ENCODE measurements at places on chromosomes 6 and 20.

DNA sequence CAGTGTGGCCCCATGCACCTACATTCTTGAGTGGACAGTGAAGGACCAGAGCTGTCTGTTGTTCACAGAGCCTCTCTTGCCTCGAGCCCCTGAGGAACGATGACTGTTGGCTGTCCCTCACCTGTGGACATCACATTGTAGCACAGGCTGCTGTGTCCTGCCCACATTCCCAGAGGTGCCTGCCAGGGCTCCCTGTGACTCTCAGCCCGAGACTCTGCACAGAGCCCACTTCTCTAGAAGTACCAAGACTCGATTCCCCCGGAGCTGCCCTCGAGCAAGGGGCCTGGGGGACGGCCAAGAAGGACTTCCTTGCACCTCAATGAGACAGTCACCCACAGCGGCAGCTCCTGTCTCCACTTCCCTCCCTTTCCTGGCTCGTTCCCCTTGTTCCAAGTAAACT lies 28.6 kb upstream of the DLGAP4 start:
- H3K4me3 ChIP-seq, result no peak overlapping the region
- no peak overlapping the region for H3K27ac ChIP-seq
- no peak for DNase-seq
- peaks cover 13% of the 10 kb centered on the region for H3K4me1 ChIP-seq
- no peaks in the 10 kb centered on the region for H3K36me3 ChIP-seq

GRCh38 chr6:163897669-163898068 lies 483.2 kb downstream of the QKI start:
- no peaks in the 10 kb centered on the region for H3K27me3 ChIP-seq
- no peak for DNase-seq
- no peak overlapping the region for H3K27ac ChIP-seq
- peaks cover 22% of the 10 kb centered on the region for H3K4me1 ChIP-seq

DNA sequence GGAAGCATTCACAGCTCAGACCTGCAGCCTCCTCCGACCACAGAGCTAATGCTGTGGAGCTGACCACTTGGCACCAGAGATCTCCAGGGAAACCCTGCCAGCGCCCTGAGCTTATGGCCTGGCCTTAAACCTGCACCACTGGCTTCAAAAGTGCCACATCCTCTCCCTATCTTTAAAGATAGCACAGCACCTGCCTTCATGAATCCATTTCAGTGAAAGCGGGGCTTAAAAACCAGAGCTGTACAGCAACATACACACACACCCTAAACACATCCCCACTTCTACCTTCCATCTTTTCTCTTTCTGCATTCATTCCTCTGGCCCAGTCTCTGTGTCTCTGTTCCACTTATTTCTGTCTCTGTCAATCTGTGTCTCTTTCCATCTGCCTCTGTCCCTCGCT lies 59.8 kb upstream of the CCDC167 start:
- peaks cover 10% of the 10 kb centered on the region for H3K27me3 ChIP-seq
- no peak overlapping the region for H3K4me3 ChIP-seq
- H3K4me1 ChIP-seq, result peaks cover 69% of the 10 kb centered on the region
- H3K27ac ChIP-seq, result no peak overlapping the region
- DNase-seq, result no peak

DNA sequence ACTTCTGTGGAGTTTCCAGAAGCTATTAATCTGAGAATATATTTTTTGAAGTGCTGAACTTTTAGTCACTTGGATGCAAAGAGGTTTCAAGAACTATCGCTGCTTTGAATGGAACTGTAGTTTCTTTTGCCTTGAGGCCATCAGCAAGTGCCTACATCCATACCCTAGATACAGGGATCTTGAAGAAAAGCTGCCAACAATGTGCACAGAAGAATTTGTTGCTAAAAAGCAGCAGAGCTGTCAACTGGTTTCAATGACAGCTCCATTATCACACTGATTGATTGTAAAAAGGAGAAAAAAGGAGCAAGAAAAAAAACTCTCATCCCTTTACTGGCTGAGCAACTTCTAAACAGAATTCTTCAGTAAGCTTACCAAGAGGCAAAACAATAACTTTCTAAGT lies 251.0 kb upstream of the NRSN1 start:
- H3K27me3 ChIP-seq, result no peaks in the 10 kb centered on the region
- no peak for DNase-seq
- peaks cover 26% of the 10 kb centered on the region for H3K4me1 ChIP-seq
- peak overlapping the region; percentile 1 for H3K4me3 ChIP-seq
- H3K27ac ChIP-seq, result no peak overlapping the region

DNA sequence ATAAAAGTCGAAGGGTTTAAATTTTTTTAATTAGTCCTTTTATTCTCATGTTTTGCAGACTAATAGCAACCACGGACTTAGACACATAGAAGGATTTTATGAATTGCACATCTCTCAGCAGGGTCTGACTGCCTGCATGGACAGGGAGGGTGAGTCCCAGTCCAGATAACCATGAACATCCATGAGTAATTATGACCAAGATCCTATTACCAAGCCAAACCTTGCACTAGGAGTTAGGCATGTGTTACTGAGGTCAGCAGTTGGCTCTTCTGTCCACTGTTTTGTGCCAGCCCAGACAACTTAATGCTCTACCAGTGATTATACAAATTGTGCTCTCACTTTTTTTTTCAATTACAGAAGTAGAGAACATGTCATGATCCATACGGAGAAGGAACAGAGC lies 211.2 kb downstream of the MAFB start:
- no peak for DNase-seq
- no peaks in the 10 kb centered on the region for H3K36me3 ChIP-seq
- H3K4me1 ChIP-seq, result no peaks in the 10 kb centered on the region
- H3K4me3 ChIP-seq, result no peak overlapping the region
- no peaks in the 10 kb centered on the region for H3K27me3 ChIP-seq
- H3K27ac ChIP-seq, result no peak overlapping the region

DNA sequence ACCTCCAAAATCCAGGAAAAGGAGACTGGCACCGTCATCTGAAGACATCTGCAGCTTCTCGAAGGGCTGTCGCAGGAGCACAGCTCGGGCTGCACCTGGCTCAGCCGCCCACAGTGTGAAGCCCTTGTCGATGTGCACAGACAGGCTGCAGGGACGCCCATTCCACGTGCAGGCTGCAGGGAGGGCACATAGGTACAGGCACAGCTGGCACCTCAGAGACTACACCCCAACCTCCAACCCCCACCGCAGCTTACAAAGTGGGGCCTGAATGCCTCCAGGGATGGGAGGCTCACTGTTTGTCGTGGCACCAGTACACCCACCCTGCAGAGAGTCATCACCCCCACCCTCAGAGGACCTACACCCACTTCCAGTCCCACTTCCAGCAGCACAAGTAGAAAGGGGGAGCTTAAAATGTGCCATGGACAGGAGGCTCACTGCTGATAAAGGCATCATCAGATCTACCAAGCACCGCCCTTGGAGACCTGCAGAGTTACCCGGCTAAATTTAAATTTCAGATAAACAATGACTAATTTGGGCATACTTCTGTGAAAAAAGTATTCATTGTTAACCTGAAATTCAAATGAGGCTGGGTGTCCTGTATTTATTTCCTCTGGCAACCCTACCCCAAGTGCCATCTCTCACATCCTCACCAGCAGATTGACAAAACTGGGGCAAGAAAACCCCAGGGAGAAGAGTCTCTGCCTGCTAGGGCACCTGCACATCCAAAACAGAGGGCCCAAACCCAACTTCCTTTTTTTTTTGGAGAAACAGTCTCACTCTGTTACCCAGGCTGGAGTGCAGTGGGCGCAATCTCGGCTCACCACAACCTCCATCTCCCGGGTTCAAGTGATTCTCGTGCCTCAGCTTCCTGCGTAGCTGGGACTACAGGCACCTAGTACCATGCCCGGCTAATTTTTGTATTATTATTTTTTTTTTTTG lies 7.7 kb upstream of the CDK5RAP1 start:
- DNase-seq, result no peak
- H3K27me3 ChIP-seq, result no peaks in the 10 kb centered on the region
- H3K4me3 ChIP-seq, result no peak overlapping the region
- H3K4me1 ChIP-seq, result peaks cover 9% of the 10 kb centered on the region
- peaks cover 9% of the 10 kb centered on the region for H3K36me3 ChIP-seq

DNA sequence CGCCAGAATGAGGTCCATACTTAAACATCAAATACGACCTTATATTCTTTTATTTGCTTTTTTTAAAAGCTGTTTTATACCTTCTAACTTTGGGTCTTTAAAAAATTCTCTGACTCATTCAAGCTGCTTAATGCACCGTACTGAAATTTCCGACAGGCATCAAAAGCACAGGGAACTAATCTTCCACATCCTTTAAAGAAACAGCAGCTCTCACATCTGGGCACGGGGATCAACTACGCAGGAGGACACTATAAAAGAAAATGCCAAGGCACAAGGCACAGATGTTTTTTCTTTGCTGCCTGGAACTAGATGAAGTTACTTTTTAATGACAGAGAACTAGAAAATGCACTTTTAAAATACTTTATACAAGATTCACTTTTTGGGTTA lies 112.4 kb upstream of the ARG1 start:
- no peak overlapping the region for H3K27ac ChIP-seq
- H3K4me1 ChIP-seq, result peaks cover 12% of the 10 kb centered on the region
- H3K27me3 ChIP-seq, result no peaks in the 10 kb centered on the region
- no peaks in the 10 kb centered on the region for H3K36me3 ChIP-seq

GRCh38 chr6:37182736-37183590 lies 13.0 kb downstream of the PIM1 start:
- no peaks in the 10 kb centered on the region for H3K4me1 ChIP-seq
- H3K27ac ChIP-seq, result peak overlapping the region; percentile 92
- no peaks in the 10 kb centered on the region for H3K27me3 ChIP-seq
- H3K36me3 ChIP-seq, result no peaks in the 10 kb centered on the region

DNA sequence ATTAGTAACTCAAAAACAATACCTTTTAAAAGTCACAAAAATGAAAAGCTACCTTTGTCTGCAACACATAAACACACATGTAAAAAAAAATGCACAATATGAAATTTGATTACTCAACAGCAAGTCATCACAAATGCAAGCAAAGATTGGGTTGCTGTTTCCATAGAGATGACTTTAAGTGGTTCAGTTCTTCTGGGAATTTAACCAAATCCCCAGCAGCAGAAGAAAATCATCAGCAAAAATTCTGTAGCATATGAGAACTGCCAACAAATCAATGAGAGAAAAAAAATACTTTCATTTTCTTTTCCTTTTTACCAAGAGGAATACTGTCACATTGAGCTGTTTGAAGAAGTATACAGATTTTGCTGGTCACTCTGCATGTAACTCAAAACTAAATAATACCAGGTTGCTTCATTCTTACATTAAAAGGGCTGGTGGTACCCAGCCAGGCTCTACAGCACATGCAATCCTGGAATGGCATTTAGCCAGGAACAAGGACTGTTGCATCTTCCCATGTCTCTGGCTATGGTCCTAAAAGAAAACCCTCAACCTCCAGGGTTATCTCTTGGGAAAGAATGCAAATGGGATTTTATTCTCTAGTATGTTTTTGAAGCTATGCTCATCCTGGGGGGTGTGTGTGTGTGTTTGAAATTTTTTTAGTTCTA lies 158.3 kb downstream of the OPRM1 start:
- H3K4me3 ChIP-seq, result no peak overlapping the region
- no peak for DNase-seq
- H3K4me1 ChIP-seq, result no peaks in the 10 kb centered on the region
- H3K36me3 ChIP-seq, result no peaks in the 10 kb centered on the region
- H3K27ac ChIP-seq, result no peak overlapping the region

DNA sequence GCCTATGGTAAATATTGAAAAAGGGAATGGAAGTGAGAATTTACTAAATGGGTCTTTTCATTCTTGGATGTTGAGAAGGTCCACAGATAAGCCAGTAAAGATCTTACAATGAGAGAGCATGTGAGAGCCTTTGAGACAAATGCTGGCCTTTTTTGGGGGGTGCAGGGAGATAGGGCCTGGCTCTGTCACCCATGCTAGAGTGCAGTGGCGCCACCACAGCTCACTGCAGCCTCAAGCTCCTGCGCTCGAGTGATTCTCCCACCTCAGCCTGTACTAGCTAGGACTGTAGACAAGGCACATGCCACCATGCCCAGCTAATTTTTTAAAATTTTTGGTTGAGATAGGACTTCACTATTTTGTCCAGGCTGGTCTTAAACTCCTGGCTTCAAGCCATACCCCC lies 63.2 kb upstream of the TMEM181 start:
- no peaks in the 10 kb centered on the region for H3K4me1 ChIP-seq
- no peak overlapping the region for H3K4me3 ChIP-seq

DNA sequence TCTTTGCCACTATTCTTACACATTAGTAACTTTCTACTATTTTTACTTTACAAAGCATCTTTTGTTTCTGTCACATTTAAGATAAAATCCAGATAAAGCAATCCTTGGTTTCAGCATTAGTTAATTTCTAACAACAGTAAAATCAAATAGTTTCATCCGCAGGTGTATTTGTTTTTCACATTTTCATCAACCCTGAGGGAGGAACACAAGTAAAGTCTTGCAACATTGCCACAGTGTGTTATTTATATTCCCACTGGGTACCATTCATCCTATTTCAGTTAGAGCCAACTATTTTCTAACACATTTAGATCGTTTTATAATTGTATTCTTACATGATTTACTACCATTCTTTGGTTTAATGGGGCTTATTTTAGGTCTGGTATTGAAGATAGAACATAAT lies 908.7 kb upstream of the CITED2 start:
- H3K4me3 ChIP-seq, result no peak overlapping the region
- H3K36me3 ChIP-seq, result no peaks in the 10 kb centered on the region
- no peak for DNase-seq
- peaks cover 6% of the 10 kb centered on the region for H3K4me1 ChIP-seq
- no peak overlapping the region for H3K27ac ChIP-seq
- H3K27me3 ChIP-seq, result no peaks in the 10 kb centered on the region

DNA sequence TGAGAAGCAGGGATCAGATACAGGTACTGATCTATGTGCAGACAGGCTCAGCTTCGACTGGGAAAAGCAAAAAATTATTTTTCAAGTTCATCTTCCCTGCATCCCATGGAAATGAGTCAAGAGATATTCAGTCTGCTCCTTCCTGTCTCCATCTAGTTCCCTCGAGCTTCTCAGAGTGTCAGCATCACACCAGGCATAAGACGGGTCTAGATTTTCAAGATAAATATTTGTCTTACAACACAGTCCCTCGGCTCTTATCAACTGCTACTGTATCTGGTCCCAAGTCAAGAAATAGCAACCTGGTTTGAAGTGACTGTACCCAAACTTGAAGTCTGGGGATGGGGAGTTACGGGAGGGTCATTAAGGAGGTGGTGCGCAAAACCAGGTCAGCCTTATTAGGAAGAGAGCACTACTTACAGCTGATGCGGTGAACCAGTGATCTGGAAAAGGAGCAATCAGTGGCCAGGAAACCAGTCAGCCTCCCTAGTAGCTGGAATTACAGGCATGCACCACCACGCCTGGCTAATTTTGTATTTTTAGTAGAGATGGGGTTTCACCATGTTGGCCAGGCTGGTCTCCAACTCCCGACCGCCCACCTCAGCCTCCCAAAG lies 29.7 kb downstream of the ZMYND8 start:
- no peak for DNase-seq
- peaks cover 48% of the 10 kb centered on the region for H3K4me1 ChIP-seq
- H3K27me3 ChIP-seq, result no peaks in the 10 kb centered on the region
- no peak overlapping the region for H3K4me3 ChIP-seq
- peaks cover 18% of the 10 kb centered on the region for H3K36me3 ChIP-seq

- no peak for DNase-seq
- no peak overlapping the region for H3K4me3 ChIP-seq
- H3K36me3 ChIP-seq, result peaks cover 27% of the 10 kb centered on the region
- H3K27me3 ChIP-seq, result no peaks in the 10 kb centered on the region
These were observed 14.5 kb downstream of the GMEB2 start for GRCh38 chr20:63612276-63612931.

- no peak for DNase-seq
- no peak overlapping the region for H3K4me3 ChIP-seq
- peaks cover 32% of the 10 kb centered on the region for H3K4me1 ChIP-seq
- no peak overlapping the region for H3K27ac ChIP-seq
These were observed 74.1 kb downstream of the PRDM1 start for GRCh38 chr6:106160189-106160588.

GRCh38 chr6:159093609-159094443 lies 49.0 kb upstream of the TAGAP start:
- H3K4me3 ChIP-seq, result no peak overlapping the region
- peaks cover 5% of the 10 kb centered on the region for H3K27me3 ChIP-seq
- H3K4me1 ChIP-seq, result peaks cover 4% of the 10 kb centered on the region
- no peaks in the 10 kb centered on the region for H3K36me3 ChIP-seq
- no peak overlapping the region for H3K27ac ChIP-seq

Measured in neural crest cell (in vitro differentiated cells).